AG04450 (cell line): ENCODE measurements at places on chromosomes 7 and 10. TPM values are rescaled to one million over a fixed set of nuclear protein-coding genes. Genes with fewer than 3 reads are reported as not detected.

GRCh38 chr7:106768324-106768751 lies 96.7 kb upstream of the PIK3CG start:
- DNase-seq = no peak

The RPA3 gene
- 18.6 and 22.9 TPM in 2 replicates for polyA plus RNA-seq

The RAPGEF5 gene
- polyA plus RNA-seq = 0.16 and 0.22 TPM in 2 replicates

DNA sequence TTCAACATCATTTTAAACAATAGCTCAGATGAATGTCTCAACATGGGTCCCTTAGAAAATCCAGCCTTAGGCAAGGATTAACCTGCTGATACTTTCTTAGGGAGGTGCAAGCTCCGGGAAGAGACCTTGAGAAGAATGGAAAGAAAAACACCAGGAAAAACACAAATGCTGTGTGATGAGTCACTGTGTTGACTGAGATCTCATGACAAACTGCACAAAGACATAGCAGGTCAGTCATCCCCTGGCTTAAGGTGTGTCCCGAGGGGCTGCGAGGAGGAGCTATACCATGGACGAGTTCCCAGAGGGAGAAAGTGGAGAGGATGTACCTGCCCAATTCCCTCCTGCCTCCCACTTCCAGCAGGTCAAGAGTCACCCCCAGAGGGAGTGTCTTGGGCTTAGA lies 98.0 kb downstream of the TEX36 start:
- DNase-seq = no peak

The INMT gene
- 6.6 and 7.6 TPM in 2 replicates for polyA plus RNA-seq

The NKX2-3 gene
- polyA plus RNA-seq = not detected in 2 replicates

GRCh38 chr10:17882557-17882956 lies 69.2 kb upstream of the SLC39A12 start:
- no peak for DNase-seq

- no peak for DNase-seq
Measured at GRCh38 chr10:25875556-25876165, 58.4 kb upstream of the MYO3A start.

GRCh38 chr7:98354052-98354451 lies 46.8 kb downstream of the BAIAP2L1 start:
- DNase-seq = no peak

The ELOVL3 gene
- 0.16 and 0.27 TPM in 2 replicates for polyA plus RNA-seq

- no peak for DNase-seq
Measured at GRCh38 chr7:71488308-71488707, 356.4 kb downstream of the GALNT17 start.

The OR6B1 gene
- polyA plus RNA-seq = not detected in 2 replicates

- DNase-seq = no peak
Measured at GRCh38 chr10:21432266-21432665, 93.2 kb downstream of the SKIDA1 start.

The CREM gene
- 37.9 and 48.2 TPM in 2 replicates for polyA plus RNA-seq

DNA sequence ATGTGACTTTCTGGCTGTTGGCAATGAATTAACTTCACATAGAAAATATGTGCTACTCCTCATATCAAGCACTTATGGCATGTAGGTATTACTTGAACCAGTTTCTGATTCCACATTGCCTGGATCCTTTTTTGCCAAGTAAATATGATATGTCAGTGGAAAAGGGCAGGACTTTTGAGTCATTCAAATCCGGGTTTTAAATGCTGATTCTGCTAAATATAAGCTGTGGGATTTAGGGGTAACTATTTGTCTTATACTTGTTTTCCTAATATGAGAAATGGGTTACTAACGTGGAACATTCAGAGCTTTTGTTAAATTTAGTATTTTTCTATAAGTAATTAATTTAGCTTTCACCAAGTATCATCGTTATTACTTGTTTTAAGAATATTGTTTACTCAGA lies 108.0 kb upstream of the HGF start:
- DNase-seq = no peak

DNA sequence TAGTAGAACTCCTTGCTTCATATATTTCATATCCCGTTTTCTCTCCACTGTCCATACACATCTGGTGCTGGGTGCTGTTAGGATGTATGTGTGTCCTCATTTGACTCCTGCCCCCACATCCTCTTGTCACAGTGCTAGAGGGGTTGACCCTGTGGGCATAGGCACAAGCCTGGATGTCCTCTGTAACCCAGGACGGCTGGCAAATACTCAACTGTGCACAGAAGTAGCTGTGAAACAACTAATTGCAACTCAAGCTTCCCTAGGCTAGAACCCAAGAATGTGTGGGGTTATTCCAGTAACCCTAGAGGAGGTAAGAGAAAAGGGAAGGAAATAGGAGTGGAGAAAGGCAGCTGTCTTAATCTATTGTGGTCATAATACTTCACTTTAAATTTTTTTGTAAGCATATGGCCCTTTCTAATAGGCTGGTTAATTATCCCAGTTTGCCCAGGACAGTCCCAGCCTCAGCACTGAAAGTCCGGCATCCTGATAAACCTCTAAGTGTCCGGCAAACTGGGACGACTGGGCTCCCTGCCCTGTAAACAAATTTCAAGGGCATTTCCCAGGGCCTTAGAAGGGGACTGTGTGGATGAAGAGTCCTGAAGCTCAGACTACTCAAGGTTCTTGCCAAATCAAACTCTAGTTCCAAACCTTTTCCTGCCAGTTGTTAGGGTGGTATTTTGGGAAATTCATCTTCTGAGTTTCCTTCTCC lies 283.2 kb upstream of the CELF2 start:
- no peak for DNase-seq

DNA sequence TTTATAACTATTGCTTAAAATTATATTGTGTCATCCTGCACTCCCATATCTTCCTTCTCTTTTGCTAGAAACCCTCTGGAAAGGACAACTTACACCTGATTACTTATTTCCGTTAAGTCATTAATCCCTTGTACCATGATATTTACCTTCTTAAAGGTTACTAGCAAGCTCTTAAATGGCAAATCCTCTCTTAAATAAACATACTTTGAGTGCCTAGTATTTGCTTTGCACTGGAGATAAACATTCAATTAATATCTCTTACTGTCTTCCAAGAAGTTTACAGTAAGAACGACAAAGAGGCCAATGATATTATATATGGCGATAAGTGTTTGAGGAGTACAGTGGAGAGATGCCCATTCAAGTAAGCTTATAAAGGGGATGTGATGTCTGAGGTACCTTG lies 278.3 kb downstream of the HGF start:
- no peak for DNase-seq

The RET gene
- 0.06 and 0.17 TPM in 2 replicates for polyA plus RNA-seq

DNA sequence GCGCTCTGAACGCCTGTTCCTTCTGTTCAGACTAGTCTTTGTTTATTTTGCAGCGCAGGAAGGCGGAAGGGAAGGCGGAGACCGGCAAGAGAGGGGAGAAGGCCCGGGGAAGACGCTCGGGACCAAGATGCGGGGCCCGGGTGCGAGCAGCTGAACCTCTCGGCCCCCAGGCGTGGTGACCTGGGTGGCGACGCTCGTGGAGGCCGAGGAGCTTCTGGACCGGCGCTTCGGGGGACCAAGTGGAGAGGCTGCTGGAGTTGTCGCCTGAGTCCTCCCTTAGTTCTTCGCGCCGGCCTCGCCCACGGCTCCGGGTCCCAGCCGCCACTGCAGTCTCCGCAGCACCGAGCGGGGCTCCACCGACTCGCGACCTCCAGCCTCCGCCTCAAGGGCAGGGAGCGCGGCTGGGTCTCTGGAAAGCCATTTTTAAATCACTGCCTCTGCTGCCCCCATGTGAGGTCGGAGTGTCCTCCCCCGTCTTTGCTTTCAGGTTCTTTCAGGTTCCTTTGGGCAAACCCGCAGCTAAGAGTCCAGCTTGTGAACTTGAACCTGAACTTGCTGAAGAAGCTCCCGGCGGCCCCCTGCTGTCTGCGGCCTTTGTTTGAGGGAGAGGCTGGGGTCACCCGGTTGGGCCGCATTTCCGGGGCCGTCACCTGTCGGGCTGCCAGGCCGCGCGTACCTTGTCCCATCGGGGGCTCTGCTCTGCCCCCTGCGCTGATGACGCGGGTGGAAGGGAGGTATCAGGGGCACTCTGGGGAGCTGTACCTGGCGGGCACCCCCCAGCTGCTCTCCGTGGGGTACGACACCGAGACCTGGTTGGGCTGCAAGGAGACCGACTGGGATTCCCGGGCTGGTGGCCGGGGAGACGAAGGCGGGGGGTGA lies 136.0 kb downstream of the KIF20B start:
- DNase-seq = no peak

DNA sequence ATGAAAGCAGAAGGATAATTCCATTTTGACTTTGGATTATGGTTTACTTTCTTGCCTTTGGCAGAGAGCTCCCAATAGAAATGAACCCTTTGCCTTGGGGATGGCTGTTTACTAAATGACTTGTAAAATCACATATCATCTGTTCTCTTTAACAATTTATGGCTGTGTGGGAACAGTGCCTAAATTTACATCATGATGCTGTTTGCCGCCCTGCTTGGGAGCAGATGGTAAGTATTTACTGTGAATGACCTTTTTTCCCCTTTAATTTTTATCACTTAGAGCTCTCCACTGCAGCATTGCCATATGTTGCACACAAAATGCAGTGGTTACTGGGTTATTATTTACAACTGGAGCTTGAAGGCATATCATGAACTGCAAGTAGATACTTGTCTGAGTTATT lies 13.4 kb downstream of the HEPACAM2 start:
- DNase-seq = no peak

The CYP2C9 gene
- not detected in 2 replicates for polyA plus RNA-seq

- no peak for DNase-seq
Measured at GRCh38 chr10:113445736-113446135, 107.1 kb upstream of the HABP2 start.

The CYP3A4 gene
- polyA plus RNA-seq = not detected in 2 replicates

- peak; percentile 44 for DNase-seq
Measured at GRCh38 chr7:51034521-51035264, 252.0 kb upstream of the GRB10 start.

The UNC5B gene
- 8.1 and 10.2 TPM in 2 replicates for polyA plus RNA-seq

- DNase-seq = no peak
Measured at GRCh38 chr7:21044913-21045568, 258.4 kb upstream of the SP8 start.

DNA sequence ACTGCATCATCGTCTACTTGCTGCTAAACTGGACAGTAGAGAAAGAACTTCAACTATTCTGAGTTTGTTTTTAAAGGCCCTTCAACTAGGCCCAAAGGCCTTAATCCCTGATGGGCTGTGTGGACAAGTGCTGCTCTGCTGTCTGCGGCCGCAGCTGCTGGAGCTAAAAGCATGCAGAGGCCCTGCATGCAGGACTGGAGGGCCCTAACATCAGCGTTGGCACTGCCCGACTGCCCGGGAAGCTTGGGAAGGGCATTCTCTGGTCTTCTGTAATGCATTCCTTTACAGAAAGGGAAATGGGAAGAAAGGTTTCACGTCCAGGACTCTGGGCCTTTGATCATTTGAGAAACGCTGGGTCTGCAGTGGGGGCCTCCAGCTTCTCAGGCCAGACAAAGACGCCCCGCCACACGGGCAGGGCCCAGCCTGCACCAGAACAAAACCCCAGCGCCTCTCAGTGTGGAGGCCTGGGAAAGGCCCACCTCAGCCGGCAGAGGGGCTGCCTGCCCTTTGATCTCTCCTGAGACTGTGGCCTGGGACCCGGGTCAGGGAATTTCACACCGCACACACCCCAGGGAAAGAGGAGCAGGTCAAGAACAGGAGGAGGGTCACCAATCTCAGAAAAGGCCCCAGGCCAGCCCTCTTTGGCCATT lies 229.3 kb downstream of the DNAJB6 start:
- no peak for DNase-seq

- DNase-seq = no peak
Measured at GRCh38 chr10:60135020-60135419, 228.7 kb upstream of the CCDC6 start.

The RBM48 gene
- polyA plus RNA-seq = 5.7 and 7.3 TPM in 2 replicates

The ITIH5 gene
- polyA plus RNA-seq = 0.11 and 0.37 TPM in 2 replicates

DNA sequence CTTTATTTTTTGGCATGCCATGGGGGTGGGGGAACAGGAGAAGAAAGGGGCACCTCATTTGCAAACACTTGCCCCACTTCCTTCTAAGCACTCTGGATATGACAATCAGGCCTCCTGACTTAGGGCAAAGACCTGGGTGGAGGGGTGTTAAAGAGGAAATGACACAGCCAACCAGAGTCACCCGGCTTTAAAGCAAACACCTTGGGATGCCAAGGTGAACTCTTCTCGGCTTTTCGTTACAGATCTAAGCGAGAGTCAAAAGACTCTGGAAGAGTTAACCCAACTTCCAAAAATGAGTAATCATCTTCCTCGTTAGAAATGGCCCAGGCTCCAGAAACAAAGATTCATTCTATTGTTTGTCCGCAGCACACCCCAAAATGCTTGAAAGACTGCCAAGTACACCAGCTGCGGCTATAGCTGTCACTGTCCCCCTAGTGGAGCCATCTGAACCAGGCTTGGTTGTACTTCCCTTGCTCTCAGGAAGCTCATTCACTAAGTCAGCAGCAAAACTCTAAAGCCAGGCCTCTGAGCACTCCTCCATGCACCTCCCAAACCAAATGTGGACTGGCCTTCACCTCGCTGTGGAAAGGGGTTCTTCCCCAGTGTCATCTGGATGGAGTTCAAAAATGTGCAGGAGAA lies 24.8 kb downstream of the FAM53B start:
- DNase-seq = no peak

DNA sequence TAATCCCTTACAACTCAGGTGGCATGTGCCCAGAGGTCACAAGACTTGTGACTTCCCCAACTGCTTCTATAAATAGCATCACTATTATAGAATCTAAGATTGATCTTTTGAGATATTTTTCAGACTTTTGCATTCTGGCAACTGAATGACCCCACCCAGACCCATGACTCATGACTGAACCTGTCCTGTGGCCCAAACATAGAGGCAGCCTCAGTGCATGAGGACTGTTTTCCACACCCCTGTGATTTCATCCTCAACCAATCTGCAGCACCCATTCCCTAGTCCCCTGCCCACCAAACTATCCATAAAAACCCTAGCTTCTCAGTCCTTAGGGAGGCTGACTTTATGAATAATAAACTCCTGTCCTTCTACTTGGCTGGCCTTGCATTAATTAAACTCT lies 84.5 kb downstream of the MICU1 start:
- no peak for DNase-seq

The CTTNBP2 gene
- 10.7 and 14.4 TPM in 2 replicates for polyA plus RNA-seq

DNA sequence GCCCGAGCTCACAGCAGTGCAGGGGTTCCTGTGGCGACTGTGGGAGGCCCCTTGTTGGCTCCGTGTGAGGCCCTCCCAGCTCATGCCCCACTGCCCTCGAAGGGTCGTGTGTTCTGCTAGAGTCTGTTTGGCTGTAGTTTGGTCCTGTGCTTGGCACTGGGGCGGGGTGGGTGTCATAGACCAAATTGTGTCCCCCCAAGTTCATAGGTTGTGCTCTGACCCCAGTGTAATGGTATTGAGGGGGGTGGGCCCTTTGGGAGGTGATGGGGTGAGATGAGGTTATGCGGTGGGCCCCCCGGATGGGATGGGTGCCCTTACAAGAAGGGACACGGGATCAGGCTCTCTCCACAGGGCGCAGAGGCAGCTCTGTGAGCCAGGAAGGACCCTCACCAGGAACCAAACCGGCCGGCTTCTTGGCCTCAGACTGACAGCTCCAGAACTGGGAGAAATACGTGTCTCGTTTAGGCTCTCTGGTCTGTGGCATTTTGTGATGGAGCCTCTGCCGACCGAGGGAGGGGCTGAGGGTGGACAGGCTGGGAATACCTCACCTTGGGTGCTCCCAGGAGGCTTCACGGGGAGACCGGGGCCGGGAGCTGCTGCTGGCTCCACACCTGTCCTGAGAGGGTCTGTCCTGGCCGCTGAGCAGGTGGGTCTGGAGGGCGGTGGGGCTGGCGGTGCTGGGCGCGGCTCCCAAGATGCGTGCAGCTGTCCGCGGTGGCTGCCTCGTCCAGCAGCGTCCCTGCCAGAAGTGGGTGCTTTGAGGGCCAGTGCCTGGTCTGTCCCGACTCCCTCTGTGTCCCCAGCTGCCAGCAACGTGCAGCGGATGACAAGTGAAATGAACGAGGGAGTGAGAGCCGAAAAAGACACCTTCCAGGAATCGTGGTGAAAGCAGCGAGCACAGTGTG lies 89.4 kb downstream of the INPP5A start:
- no peak for DNase-seq
